NCI-H82 (cell line): ENCODE measurements at places on chromosomes 12 and 14.

DNA sequence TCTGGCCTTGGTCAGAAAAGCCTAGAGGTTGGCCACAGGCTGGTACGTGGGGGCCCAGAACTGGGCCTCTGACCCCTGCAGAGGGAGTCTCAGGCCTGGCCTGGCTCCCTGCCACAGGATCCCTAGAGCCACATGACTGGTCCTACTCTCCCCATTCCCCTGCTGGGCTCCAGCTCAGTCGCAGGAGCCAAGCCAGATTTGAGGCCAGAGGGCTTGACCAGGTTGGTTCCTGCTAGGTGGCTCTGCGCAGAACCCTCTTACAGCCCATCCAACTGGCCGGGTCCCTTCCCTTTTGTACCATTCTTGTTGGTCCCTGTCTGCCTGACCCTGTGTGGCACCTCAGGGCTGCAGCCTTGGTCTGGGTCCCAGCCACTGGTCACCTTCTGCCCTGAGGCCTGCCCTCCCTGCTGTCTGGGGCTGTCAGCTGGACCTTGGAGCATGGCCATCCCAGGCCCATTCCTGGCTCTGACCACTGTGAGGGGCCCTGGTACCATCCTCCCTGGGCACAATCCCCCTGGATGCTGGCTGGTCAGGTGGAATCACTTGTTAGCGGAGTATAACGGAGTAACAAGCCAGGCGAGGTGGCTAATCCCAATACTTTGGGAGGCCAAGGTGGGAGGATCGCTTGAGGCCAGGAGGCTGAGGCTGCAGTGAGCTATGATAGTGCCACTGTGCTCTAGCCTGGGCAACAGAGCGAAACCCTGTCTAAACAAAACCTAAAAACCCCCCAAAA, 22.9 kb upstream of the PPP1R13B start:
- DNase-seq = no peak

GRCh38 chr12:12726555-12727093, 9.5 kb downstream of the CDKN1B start:
- peak; percentile 52 for DNase-seq

DNA sequence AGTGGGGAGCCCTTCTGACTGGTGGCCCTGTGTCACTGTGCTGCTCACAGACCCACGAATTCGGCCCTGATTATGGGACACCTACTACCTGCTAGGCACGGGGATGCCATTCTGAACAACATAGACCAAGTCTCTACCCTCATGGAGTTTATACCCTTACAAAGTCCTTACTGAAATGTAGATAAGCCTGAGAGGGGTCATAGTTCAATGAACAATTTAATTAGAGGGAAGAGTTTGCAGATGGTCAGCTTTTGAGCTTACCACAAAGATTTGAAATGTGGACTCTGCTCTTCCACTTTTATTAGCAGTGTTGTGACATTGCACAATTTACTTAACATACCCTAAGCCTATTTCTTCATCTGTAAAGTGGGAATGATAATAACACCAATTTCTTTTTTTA, 161.1 kb downstream of the MYRFL start:
- DNase-seq = no peak

GRCh38 chr14:73800970-73801515, 50.6 kb upstream of the PTGR2 start:
- no peak for DNase-seq

- no peak for DNase-seq
These were observed 5.2 kb upstream of the KRT75 start for GRCh38 chr12:52439420-52439819.

GRCh38 chr12:25675808-25676207, 122.7 kb upstream of the LMNTD1 start:
- DNase-seq = no peak

DNA sequence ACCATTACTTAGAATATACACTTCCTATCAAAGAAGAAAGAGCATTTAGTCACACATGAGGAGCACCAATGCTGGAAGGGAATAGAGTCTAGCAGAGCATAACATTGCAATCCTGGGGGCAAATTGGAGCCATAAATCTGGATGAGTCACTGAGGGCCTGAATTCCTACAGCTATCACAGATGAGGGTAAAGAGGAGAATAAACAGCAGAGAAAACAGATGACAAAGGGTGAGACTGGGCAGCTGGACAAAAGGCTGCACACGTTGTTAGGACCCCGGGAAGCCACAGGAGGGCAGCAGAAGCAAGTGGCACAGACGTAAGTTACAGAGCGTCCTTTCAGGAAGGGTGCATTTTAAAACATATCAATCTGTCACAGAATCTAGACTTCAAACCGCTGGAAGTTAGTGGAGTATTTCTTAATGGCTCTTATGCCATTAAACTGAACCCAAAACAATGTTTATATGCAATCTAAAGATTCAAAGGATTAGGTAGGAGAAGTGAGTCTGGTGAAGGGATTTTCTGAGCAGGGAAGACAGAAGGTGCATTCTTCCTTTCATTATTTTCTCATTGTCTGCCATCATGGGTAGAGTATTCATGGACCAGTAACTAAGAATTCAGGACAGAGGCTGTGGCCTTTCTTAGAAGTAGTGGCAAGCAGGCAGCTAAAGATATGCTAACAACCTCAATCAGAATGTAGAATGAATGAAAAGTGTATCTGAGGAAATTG, 159.8 kb upstream of the DAAM1 start:
- peak; percentile 78 for DNase-seq

- no peak for DNase-seq
These were observed 45.0 kb downstream of the LRTM2 start for GRCh38 chr12:1865284-1865866.

DNA sequence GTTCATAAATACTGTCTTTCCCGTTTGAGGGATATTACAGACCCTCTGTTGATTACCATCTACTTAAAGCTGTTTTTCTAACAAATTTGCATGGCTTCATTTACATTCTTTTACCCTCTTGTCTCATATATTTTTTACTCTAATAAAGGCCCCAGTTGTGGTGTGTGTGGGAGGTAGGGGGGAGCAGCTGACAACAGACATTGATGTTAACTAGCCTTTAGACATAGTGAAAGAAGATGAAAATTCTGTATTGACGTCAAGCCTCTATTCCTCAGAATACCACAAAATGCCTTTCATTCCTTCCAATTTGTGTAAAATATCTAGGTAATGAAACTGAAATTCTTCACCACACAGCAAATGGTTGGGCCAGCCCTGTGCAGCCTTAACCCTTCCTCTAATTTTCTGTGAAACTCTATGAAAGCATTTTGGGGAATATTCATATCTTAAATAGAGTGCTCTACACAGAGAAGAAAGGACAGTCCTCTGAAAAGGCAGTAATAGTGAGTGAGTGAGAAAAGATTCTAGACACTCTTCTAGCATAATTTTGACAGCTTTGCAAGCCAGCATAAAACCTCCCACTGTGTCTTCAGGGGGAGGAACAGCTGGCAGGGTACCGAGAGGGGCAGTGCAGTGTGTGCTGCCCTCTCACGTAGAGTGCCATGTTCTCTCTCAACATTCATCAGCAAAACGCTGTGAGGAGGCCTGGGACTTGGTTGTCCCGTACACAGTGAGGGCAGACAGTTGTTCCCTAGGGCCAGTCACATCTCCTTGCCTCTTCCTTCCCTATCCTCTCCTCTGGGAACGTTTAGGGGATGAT, 20.1 kb upstream of the CERS5 start:
- no peak for DNase-seq

- no peak for DNase-seq
These were observed 6.0 kb downstream of the KCNA1 start for GRCh38 chr12:4915752-4916151.

DNA sequence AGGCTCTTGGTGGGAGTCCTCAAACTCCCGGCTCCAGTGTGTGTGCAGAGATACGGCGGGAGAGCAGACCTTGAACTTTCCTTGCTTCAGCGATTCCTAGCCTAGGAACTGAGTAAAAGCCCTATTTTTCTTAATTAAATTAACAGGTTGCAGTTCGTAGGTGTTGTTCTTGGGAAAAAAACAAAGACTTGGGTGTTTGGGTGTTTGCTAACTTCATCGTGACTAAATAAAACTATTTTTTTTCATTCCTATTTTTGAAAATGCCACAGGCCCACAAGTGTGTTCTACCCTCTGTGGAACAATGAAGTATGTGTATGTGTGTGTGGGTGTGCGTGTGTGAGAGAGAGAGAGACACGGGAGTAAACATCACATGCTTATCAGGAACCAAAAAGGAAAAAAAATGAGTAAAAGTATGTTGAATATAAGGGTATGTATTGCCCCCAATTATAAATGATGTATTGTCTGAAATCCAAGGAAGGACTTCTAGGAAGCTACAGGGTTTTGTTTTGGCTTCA, 651 bp downstream of the TMEM117 start:
- no peak for DNase-seq

DNA sequence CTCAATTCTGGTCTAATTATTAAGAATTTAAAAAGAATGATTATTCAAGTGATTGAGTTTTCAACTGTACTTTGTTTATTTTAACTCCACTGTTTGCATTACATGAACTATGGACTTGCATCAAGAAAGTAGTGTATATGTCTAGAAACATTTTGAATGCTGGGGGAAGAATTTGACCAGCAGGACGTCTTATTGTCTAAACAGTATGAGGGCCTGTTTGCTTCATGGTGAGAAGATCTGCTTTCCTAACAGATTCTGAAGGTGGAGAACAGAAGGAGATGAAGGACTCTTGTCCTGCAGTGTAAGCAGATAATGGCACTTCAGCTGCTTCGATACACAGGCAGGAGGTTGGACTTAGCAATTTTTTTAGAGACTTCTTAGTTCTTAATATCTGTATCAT, 176.0 kb downstream of the DACT1 start:
- DNase-seq = peak; percentile 39

GRCh38 chr14:52329678-52330369, 15.7 kb downstream of the PTGER2 start:
- DNase-seq = no peak

DNA sequence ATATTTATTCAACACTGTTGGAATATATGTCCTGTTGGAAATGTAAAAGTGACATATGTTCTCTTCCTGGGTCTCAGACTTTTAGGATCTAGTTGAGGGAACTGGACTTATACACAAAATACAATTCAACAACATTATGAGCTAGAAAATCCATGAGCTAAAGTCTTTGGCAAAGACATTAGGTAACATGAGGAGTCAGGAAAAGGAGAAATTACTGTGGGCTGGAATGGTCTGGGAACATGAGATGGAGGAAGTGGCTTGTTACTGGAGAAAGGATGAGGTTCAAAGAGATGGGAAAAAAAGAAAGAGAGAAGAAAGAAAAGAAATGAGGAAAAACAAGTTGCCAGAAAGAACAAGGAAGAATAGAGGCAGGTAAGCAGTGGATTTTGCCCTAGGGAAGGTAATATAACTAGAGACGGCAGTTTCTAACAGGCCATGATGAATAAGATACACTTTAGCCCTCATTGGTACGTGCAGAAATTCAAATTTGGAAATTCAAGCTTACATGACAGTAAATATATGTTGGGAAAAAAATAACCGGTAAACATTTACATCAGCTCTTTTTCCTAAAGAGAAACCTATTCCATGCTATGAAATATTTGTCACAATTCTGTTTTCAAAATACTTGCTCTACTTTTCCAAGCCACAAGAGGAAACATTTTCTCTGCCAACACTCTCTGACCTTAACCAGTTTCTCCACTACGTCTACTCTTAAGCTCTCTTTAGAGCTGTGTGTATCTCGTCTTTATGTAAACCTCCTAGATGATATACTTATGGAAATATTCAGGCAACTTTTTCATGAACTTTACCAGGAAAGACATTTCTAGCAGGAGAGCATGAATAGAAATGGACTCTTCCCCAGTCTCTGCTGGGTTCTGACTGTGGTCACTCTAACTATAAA, 268.8 kb upstream of the BTG1 start:
- DNase-seq = no peak

DNA sequence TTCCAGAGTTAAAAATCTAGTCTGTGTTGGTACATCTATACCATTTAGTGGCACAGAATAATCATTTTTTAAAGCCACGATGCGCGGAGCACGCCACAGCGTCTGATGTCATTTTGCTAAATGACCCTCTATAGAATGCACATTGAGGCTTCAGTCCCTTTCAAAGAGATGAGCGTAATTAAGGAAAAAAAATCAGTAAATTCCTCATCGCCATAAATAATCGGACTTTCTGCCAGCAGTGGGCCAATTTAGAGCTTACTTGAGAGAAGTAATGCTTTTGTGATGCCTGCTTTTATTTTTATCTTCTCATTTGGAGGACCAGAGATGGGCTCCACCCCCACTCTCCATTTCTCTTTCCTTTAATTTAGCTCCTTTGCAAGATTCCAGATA, 4.0 kb downstream of the ASCL1 start:
- DNase-seq = no peak

DNA sequence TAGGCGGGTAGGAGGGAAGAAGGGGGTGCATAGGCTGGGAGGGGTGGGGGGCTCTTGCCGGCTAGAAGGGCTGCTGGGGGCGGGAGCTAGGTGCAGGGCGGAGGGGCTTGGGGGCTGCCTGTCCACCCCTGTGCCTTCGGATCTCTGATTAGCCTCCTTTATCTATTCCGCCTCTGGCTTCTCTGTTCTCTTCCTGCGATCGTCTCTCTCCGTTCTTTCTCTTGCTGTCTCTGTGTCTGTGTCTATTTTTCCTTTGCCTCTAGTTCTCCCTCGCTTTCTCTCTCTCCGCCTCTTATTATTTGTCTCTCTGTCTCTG, 166.7 kb upstream of the LHX5 start:
- no peak for DNase-seq

DNA sequence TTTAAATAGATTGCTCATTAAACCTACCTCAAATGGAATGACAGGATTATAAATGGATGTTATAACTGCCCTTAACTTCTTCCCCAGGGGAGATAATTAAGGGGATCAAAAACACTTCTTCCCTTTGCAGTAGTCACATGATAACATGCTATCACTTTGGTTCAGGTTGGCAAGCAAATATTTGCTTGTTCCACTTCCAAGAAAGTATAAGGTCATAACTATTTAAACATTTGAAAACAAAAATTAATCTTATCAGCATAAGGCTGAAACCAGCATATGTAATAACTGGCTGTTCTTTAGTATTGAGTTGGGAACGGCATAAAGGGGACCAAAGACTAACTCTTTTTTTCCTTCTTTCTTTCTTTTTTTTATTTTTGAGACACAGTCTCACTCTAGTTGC, 2.4 kb upstream of the LYZ start:
- no peak for DNase-seq

DNA sequence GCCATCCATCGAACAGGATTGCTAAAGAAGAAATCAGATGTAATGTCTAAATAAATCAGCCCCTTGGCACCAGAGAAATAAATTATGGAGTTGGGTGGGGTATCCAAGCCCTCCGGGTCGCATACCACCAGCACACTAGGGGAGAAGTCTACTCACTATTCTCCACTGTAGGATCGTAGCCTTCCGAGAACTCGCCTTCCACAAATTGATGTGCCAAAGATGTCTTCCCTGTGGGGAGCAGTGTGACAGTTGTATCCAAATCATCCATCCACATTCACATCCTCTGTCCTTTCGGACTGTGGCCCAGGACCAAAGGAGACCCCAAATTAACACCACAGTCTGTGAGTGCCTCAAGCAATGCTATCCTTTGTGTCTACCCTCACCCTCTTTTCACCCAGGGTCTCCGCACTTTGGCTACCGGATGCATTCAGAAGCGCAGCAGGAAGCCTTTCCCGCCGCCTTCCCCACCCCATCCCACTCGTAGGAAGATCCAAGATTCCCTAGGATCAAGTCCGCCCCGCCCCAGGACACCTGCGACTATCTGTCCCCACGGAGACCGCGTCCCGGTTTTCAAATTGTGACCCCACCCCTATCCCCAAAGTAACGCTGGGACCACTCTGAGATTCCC, 786 bp downstream of the RHEBL1 start:
- peak; percentile 68 for DNase-seq

GRCh38 chr14:68627050-68627867, 165.6 kb downstream of the ZFP36L1 start:
- DNase-seq = no peak
